Stimulated activated naive CD4-positive, alpha-beta T cell (primary cell): ENCODE measurements at places on chromosomes 4 and X.

DNA sequence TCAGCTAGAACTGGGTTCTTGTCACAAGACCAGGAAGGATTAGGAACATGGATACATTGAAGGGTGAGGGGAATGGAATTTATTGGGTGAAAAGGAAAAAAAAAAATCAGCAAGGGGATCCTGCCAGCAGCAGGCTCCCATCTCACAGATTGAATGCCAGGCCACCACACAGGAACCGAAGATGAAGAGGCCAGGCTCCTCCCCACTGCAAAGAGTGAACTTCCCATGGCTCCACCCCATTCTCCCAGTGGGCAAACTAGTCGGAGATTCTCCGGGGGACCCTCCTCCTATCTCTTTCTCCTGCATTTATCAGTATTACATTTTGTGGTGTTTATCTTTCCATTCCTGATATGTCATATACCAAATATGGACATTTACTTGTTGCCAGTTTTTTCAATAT, 46.0 kb upstream of the MAGED1 start:
- no peak for DNase-seq

- DNase-seq: no peak
Observed at GRCh38 chr4:83228231-83228630, 56.4 kb downstream of the COQ2 start.

- DNase-seq: no peak
Observed at GRCh38 chrX:116841290-116841689, 378.5 kb upstream of the CT83 start.

GRCh38 chr4:137312257-137312656, 220.0 kb downstream of the PCDH18 start:
- no peak for DNase-seq

- DNase-seq: no peak
Observed at GRCh38 chr4:35793045-35793722, 451.1 kb downstream of the ARAP2 start.

GRCh38 chr4:98626350-98626749, 32.1 kb downstream of the TSPAN5 start:
- no peak for DNase-seq

DNA sequence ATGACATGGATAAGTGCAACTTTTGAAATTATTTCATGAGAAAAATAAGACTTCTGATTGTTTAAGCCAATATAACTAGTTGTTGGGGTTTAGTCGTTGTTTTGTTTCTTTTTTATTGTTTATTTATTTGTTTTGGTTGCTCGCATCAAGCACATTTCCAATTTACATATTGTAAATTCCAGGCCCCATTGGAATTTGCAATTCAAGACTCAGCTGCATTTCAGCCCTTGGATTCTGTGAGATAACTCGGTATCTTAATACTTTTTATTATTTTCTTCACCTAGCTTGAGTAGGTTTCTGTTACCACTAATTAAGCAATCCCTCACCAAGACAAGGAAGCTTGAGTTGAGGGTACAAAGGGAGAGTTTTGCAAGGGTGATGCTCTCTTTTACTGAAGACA, 318.3 kb upstream of the GATB start:
- DNase-seq: no peak

DNA sequence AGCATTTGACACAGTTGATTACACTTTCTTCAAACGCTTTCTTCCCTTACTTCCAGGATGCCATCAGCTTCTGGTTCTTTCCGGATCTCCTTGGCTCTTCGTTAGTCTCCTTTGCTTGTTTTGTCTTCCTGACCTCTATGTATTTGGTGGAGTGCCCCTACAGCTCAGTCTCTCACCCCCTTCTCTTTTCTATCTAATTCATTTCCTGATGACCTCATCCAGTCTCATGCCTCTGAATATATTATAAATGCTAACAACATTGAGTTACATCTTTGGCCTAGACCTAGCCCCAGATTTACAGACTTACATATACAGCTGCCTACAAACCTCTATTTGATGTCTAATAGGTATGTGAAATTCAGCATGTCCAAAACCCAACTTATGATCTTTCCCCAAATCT, 16.5 kb upstream of the LEF1 start:
- no peak for DNase-seq

DNA sequence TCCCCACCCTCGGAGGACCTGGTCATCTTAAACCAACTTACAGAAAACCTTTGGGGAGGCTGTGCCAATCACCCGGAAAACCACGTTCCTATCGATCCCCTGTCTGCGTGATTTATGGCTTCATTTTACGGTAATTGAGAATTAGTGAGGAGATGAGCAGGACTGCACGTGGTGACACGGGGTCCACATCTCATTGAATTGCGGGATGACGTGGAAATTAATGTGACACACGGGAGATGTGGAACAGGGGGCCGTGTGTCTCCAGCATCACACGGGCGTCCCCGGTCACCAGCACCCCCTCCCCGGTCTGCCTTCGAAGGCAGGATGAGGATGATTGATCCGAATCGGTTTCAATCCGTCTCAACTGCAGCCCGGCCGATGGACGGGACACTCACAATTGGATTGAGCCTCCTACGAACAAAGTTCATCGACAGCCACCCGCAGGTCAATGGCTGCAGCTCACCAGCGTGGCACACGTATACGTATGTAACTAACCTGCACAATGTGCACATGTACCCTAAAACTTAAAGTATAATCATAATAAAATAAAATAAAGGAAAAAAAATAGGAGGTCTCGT, 160.3 kb downstream of the SHOX start:
- DNase-seq: no peak

DNA sequence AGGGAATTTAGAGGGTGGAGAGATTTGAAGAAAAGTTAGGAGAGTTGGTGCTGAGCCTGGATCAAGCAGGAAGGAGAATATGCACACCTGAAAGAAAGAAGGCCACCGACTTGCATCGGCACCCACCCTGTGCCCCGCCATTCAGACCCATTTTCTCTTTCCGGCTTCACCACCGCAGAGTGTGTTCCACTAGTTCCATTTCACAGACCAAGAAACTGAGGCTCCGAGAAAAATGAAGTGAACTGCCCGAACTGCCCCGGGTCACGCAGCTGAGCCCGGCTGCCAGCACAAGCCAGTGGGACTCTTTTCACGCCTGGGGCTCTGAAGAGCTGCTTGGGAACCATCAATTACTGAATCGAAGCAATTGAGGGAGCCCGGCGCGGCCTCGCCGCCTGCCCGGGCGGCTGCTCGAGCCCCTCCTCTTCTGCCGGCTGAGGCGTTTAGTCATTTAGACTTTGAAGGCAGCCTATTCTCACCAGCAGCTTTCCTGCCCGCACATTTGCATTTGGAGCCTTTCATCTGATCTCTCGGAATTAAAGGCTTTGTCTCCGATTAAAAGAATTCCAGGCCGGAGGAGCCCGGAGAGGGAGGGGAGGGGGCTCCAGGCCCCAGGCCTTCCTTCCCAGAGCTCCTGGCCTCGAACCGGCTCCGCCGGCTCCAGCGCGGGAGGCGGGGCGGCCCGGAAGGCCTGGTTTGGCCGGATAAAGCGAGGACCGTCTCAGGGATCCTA, 140.2 kb upstream of the PJA1 start:
- DNase-seq: no peak

DNA sequence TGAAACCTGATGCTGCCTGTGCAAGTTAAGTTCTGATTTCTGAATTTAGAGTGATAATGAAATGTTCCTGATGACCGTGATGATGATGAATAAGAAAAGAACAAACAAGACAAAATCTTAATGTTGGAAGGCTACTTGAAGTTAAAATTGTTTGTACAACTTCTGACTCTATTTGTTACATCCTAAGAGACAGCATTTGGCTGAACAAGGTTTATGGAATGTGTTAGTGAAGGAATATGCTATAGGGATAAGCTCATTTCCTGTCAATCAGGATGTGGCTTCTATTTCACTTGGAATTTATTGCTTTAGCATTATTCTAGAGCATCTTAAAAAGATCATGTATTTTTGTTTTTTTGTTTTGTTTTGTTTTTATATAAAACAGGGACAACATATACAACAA, 267.5 kb downstream of the FAT4 start:
- no peak for DNase-seq

DNA sequence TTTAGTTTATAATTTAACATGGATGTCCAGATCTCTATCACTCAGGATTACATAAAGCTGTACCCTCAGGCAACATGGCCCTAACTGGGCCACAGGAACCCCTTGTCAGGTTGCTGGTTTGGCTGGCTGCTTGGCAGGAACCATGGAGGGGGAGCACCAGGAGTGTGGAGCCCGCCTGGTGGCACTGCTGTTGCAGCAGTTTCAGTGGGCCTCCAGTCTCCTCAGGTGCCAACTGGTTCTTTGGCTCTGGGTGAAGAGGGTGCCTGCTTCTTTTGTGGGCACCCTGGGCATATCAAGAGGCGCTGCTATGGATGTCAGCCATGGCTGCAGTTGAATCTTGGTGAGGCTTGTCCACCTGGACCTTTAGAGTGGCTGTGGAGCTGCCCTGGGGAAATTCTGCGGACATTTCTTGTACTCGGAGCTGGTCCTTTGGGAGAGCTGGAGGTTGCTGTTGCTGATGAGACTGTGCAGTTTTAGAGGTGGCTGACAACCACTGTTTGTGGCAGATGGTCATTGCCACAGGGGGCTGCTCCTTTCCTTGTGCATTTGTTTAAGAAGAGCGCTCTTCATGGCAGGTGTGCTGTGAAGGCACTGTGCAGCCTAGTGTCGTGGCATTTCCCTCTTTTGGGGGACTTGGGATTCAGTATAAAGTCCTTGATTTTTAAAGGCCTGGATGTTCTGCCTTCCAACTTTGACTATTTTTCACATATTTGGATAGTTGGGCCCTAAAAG, 10.3 kb upstream of the SMIM14 start:
- no peak for DNase-seq

GRCh38 chr4:159248384-159249178, 145.7 kb downstream of the RAPGEF2 start:
- no peak for DNase-seq

DNA sequence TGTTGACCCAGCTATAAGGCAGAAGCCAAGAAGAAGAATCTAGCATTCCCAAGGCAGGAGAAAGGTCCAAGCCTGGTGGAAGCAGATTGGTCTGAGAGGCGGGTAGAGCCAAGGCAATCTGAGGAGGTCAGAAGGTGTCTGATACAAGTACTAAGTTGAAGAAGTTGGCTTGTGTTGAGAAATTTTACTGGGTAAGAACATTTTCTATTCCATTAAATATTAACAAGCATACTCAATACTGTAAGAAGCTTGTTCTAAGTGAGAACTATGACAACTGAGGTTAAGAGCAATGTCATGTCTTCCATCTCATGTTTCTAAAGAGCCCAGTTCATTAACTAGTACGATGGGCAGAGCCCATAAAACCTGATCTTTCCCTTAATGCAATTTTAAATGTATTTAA, 75.0 kb downstream of the FAM13A start:
- DNase-seq: no peak

GRCh38 chrX:69130439-69130838, 34.8 kb downstream of the PJA1 start:
- DNase-seq: no peak

DNA sequence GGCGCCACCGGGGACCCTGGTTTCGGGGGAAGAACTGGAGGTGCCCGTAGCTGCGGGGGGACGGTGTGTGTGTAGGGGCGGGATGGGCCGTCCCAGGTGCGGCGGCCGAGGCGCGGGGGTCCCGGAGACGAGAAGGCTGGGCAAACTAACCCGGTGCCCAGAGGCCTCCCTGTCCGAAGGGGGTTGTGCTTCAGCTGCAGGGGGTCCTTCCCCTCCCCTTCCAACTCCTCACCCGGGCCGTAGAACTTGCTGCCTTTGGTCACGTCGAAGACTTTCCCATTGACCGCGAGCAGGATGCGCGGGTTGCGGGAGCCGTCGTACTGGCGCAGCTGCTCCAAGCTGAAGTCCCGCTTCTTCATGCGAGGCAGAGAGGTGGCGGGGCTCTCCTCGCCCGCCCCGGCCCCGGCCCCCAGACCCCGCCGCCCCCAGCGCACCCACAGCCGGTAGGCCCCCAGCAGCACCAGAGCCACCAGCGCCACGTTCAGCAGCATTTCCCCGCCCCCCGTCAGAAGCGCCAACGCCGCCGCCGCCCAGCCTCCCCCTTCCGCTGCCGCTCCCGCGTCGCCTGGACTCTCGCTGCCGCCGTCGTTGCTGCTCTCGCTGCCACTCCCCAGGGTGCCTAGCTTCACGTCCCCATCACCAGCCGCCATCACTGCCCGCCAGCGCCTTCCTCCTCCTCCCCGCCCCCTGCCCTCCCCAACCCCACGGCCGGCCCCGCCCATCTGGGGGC, at the start of gene PGRMC2:
TSS of gene PGRMC2 (minus strand) at position 673 of the 730 bp plus-strand sequence. CDS start at position 650, 23 bp downstream.
- DNase-seq: no peak

GRCh38 chr4:23384741-23385140, 505.1 kb downstream of the PPARGC1A start:
- DNase-seq: no peak

DNA sequence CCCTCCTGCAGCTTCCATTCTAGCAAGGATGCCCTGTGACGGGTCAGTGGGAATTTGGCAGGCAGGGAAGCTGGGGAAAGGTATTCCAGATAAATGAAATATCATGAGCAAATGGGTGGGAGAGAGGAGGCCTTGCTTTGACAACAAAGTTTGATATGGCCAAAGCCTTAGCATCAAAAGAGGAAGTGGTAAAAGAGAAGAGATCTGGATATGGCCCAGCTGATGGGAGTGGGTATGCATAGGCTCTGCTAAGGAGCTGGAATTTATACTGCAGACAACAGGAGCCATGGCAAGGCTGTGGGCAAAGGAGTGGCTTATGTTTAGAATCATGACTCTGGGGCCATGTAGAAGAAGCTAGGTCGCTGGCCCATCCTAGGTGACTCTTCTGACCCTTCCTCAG, 89.2 kb downstream of the PJA1 start:
- no peak for DNase-seq

DNA sequence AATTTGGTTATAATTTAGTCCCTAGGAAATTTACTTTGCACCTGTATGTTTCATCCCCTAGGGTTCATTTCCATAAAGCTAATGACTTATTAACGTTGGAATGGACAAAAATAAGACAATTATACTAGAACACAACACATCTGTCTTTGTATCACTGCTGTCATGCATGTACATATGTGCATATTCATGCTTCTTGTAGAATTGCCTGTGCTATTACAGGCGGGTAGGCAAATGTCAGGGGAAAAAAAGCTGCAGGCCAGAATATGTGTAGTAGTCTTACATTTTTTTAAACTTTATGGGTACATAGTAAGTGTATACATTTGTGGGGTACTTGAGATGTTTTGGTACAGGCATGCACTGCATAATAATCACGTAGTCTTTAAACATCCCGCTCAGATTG, 209.6 kb downstream of the NLGN4X start:
- DNase-seq: no peak

DNA sequence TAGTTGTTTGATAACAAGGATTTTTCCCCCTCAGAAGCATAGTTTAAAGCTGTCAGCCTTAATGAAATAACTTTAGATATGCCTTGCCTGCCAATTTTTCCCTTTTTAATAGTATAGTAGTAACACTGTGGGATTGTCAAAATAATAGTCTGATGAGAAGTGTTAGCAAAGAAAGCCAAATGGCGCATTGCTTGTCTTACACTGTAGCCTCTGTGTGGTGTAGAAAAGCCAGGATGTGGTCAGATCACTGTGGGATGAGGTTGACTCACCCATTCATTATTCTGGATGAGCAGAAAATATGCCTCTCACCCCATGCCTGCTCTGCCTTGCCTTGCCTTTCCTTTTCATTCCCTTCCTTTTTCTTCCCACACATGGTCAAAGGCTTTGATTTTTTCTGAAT, 257.8 kb upstream of the NRK start:
- no peak for DNase-seq
